ENCODE measurements at places on chromosomes 6 and 20. TPM values are rescaled to one million over a fixed set of nuclear protein-coding genes. Genes with fewer than 3 reads are reported as not detected.

- no peaks in the 10 kb centered on the region for H3K4me1 ChIP-seq
- H3K36me3 ChIP-seq, result peaks cover 5% of the 10 kb centered on the region
- no peak for DNase-seq
- H3K27me3 ChIP-seq, result no peaks in the 10 kb centered on the region
- H3K4me3 ChIP-seq, result no peak overlapping the region
Observed at GRCh38 chr6:126030045-126030444, 43.7 kb downstream of the TRMT11 start.

DNA sequence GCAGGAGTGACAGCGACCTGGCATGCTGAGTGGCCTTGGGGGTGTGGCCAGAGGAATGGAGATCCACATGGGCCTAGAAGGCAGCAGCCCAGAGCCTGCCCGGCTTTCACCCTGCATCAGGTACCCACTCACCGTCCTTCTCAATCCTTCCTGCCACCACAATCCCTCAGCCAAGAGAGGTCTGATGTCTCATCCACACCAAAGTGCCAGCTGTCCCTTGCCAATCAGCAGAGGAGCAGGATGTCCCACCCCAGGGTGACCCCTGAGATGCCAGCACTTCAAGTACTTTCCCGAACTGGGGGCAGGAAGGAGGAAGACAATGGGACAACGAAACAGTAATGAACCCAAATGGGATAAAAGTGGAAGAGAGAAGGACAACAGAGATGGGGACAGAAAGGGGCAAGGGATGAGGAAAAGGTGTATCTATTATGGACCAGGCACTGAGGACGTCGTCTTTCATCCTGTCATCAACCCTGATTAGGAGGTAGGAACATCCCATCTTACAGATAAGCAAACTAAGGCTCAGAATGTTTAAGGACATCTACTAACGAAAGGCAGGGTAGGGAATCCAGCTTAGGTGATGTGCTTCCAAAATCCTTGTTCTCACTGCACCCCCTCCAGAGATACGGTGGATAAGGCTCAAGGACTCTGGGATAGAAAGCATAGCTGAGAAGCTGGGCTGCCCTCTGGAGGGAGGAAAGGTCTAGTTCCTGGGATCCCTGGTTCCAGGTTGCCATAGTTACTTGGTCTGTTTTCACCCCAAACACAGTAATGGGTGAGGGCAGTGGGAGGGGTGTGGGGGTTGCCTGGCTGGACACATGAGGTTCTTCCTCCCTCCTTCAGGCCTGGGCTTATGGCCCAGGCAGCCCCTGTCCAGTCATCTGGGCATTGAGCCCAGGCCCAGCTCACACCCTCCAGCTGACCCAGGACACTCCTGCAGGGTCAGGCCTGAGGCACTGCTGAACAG is 4.5 kb upstream of the TNXB start:
- DNase-seq, result peak; percentile 62
- no peaks in the 10 kb centered on the region for H3K4me1 ChIP-seq
- no peak overlapping the region for H3K4me3 ChIP-seq
- H3K27me3 ChIP-seq, result peaks cover 18% of the 10 kb centered on the region
- peaks cover 31% of the 10 kb centered on the region for H3K36me3 ChIP-seq
- H3K27ac ChIP-seq, result no peak overlapping the region

DNA sequence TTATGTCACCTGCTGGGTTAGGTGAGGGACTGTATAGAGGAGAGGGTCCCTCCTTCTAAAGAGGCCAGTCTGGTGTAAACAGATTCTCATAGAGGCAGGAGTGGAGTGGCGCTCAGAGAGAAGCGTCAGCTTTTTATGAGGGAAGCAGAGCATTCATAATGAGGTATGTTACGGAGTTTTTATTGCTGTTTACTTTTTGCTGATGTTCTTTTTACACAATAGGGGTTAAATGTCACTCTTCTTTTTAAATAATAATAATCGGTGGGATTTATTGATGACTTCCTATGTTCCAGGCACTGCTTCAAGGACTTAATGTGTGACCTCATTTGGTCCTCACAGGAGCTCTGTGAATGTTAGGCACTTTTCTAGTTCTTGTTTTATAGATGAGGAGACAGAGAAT is 79.9 kb downstream of the L3MBTL3 start:
- no peak overlapping the region for H3K27ac ChIP-seq
- H3K36me3 ChIP-seq, result no peaks in the 10 kb centered on the region
- H3K27me3 ChIP-seq, result no peaks in the 10 kb centered on the region
- no peak for DNase-seq
- H3K4me3 ChIP-seq, result no peak overlapping the region
- no peaks in the 10 kb centered on the region for H3K4me1 ChIP-seq

DNA sequence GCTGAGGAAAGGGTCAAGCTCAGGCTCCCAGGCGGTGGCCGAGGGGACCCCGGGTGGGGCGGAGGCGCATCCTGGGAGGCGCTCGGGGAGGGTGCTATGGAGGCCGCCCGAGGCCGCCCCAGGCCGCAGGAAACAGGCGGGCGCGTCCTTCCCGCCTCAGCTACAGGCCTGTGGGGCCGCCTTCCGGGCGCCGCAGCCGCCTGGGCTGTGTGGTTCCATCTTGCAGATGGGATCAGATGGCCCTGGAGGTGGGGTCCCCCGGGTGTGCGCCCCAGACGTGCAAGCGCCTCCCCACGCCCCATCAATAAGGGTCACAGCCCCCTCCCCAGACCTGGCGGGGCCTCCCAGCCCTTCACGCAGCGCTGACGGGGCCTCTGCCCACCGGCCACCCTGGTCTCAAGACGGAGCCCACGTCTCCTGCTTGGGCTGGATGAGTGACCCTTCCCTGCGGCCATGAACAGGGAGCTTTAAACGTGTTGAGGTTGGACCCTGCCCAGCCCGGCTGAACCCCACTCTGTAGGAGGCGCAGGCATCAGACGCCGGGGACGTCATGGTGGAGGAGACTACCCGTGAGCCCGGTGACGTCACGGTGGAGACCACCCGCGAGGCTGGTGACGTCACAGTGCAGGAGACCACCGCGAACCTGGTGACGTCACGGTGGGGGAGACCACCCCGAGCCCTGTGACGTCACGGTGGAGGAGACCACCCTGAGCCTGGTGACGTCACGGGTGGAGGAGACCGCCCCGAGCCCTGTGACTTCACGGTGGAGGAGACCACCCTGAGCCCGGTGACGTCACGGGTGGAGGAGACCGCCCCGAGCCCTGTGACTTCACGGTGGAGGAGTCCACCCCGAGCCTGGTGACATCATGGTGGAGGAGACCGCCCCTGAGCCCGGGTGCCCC is 267.0 kb downstream of the DLL1 start:
- H3K27me3 ChIP-seq, result peaks cover 9% of the 10 kb centered on the region
- no peak overlapping the region for H3K4me3 ChIP-seq
- no peak for DNase-seq

The CDH26 gene
- total RNA-seq, result 1.1 TPM

DNA sequence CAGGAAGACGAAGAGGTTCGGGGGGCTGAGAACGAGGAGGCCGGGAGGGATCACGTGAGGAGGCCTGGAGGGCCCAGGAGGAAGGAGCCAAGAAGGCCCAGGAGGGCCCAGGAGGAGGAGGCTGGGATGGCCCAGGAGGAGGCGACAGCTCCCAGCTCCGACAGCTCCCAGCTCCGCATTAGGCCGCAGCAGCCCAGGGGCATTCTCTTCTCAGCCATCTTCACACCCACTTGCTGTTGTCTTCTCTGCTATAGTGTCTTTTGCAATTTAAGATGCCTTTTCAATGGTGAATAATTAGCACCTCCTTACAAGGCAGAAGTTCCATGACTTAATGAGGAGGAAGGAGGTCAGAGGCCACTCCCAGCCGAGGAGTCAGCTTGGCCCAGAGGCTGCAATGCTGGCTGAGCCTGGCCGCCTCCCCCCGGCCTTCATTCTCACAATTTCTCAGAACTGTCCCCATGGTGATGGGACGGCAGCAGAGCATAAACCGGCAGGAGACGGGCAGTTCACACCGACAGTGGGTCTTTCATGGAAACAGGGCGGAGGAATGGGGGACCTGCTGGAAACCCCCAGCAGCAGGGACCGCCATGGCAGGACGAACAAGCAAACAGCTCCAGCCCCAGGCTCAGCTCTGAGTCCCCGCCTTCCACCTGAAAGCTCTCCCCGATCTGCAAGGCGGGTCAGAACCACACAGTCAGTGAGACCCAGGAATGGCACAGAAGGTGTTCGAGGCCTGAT is 45.1 kb downstream of the WDR27 start:
- no peaks in the 10 kb centered on the region for H3K27me3 ChIP-seq
- no peaks in the 10 kb centered on the region for H3K4me1 ChIP-seq
- H3K27ac ChIP-seq, result no peak overlapping the region
- H3K36me3 ChIP-seq, result peaks cover 42% of the 10 kb centered on the region
- DNase-seq, result no peak

- H3K27ac ChIP-seq, result no peak overlapping the region
- no peaks in the 10 kb centered on the region for H3K4me1 ChIP-seq
- H3K4me3 ChIP-seq, result no peak overlapping the region
- H3K36me3 ChIP-seq, result no peaks in the 10 kb centered on the region
Observed at GRCh38 chr20:61311656-61312387, 59.8 kb downstream of the CDH4 start.

The BPIFA1 gene
- total RNA-seq, result not detected

DNA sequence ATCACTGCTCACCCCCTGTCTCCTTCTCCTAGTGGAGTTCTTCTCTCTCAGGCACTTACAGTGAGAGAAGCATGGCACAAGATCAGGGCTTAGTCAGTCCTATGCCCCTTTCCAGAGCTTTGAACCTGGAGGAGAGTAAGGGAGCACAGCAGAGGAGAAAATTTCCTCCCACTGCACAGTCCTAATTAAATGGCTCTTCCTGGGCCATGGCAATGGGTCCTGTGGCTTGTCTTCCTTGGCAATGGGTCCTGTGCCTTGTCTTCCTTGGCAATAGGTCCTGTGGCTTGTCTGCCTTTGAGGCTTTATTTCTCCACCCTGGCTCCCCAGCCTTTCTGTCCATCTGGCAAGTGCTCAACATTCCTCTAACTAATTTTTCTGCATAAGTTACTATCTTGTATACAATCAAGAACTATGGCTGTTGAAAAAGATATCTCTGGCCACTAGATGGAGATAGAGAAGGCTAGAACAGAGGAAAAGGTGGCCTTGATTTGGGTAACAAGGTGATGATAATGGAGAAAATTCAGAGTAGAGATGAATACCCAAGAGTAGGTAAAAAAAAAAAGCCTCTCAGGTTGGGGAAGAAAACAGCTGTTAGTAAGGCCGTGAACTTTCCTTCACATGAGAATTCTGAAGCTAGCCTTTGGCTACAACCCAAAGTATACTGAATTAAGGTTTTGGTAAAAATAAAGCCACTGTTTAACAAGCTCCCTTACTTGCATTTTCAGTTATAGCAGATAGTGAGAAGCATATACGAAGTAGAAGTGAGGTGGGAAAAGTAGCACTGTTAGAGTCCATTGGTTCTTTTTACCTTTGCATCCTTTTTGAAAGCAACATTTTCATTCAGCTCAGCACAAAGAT is 504.9 kb downstream of the DOK5 start:
- no peak overlapping the region for H3K4me3 ChIP-seq
- H3K27me3 ChIP-seq, result no peaks in the 10 kb centered on the region
- DNase-seq, result no peak
- no peak overlapping the region for H3K27ac ChIP-seq
- no peaks in the 10 kb centered on the region for H3K36me3 ChIP-seq

The LPIN3 gene
- 23.5 TPM for total RNA-seq

The FAM184A gene
- 8.6 TPM for total RNA-seq

DNA sequence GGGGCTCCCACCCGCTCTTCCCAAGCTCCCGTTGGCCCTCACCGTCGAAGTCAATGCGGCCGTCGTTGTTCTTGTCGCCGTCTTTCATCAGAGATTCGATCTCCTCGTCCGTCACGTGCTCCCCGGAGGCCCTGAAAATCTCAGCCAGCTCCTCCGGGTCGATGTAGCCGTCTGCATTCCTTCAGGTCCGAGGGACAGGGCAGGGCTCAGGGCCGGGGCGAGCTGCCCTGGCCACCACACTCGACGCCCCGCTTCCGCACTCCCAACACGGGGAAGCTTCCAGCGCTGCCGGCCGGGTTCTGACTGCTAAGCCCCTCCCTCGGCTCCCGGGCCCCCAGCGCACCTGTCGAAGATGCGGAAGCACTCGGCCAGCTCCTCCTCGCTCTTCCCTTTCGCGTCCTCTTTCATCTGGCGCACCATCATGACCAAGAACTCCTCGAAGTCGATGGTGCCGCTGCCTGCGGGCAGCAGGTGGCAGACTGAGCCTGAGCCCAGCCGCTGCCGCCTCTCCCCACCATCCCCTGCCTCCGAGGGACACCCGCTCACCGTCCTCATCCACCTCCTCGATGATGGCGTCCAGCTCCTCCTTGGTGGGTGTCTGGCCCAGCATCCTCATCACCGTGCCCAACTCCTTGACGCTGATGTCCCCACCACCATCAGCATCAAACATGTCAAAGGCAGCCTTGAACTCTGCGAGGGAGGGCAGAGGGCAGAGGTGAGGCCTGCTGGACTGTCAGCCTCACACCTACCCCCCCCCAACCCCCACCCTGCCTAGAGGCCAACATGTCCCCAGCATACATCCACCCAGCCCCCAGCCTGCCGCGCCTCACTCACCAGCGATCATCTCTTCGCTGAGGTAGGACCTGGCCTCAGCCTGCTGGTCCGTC is 2.9 kb downstream of the TNNC2 start:
- H3K27me3 ChIP-seq, result peaks cover 50% of the 10 kb centered on the region
- peaks cover 30% of the 10 kb centered on the region for H3K4me1 ChIP-seq
- peaks cover 11% of the 10 kb centered on the region for H3K36me3 ChIP-seq
- peak overlapping the region; percentile 67 for H3K4me3 ChIP-seq
- peak overlapping the region; percentile 57 for H3K27ac ChIP-seq

DNA sequence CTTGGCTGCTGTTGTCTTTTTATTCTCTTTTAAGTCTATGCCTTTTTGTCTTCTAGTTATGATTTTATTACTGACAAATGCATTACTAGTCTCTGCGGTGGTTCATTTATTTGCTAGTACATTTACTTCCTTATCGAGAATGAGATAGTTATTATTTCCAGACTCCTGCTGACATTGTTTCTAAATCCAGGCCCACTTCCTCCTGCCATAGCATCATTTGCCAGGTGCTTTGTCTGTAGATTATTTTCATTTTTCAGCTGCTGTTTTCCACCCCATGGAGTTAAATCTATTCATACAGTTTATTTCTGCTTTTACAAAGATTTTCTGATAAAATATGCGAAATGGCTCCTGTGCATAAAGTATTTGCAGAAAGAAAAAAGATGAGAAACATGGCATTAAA is 459.7 kb downstream of the MMUT start:
- H3K4me1 ChIP-seq, result no peaks in the 10 kb centered on the region
- no peaks in the 10 kb centered on the region for H3K27me3 ChIP-seq
- no peaks in the 10 kb centered on the region for H3K36me3 ChIP-seq
- H3K27ac ChIP-seq, result no peak overlapping the region

The CDH4 gene
- not detected for total RNA-seq

DNA sequence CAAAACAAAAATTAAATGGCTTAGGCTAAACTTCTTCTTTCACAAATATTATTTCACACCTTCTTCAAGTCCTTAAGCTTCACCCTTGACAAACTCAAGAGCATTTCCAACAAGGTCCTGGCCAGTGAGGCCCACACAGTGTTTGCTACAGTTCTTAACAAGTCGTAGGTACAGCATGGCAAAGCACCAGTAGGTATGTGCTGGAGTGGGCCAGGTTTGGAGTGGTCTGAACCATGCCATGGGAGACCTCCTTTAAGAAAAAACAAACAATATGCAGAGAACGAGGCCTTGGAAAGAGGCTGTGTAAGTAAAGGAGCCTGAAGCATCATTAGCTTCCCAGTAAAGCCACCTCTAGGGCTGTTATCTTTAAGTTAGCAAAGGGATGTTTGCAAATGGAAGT is 154.3 kb upstream of the SNX9 start:
- H3K27ac ChIP-seq, result no peak overlapping the region
- H3K4me3 ChIP-seq, result no peak overlapping the region
- no peak for DNase-seq
- peaks cover 9% of the 10 kb centered on the region for H3K4me1 ChIP-seq
- no peaks in the 10 kb centered on the region for H3K27me3 ChIP-seq

The DTNBP1 gene
- 12.8 TPM for total RNA-seq

GRCh38 chr6:124962639-124963415 is 590 bp downstream of the RNF217 start:
- peaks cover 33% of the 10 kb centered on the region for H3K36me3 ChIP-seq
- H3K27me3 ChIP-seq, result no peaks in the 10 kb centered on the region
- peak; percentile 50 for DNase-seq
- H3K4me3 ChIP-seq, result peak overlapping the region; percentile 92
- H3K27ac ChIP-seq, result peak overlapping the region; percentile 88
